HuH-7 (cell line): ENCODE measurements at places on chromosomes 5 and 9.

DNA sequence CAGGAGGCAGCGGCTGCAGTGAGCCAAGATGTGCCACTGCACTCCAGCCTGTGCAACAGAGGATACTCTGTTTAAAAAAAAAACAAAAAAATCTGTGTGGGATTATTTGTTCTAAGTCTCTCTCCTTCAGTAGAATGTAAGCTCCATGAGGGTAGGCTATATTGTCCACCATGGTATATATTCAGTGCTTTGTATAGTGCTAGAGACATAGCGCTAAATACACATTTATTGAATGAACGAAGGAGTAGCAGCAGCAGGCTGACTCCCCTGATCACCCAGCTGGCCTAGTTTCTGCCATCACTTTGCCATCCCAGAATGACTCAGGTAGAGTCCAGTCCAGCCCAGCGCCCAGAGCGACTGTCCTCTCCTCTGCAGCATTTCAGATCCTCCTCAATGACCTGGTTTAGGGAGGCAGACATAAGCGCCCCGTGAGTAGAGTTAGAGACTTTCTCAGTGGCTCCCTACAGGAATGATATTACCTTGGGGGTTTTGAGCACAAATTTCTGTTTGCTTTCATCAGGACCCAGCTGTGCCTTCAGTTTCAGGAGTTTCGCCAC is 716 bp downstream of the HARS1 start:
- no peak for DNase-seq

- DNase-seq = no peak
Observed at GRCh38 chr9:96459268-96460007, 9.5 kb downstream of the HABP4 start.

DNA sequence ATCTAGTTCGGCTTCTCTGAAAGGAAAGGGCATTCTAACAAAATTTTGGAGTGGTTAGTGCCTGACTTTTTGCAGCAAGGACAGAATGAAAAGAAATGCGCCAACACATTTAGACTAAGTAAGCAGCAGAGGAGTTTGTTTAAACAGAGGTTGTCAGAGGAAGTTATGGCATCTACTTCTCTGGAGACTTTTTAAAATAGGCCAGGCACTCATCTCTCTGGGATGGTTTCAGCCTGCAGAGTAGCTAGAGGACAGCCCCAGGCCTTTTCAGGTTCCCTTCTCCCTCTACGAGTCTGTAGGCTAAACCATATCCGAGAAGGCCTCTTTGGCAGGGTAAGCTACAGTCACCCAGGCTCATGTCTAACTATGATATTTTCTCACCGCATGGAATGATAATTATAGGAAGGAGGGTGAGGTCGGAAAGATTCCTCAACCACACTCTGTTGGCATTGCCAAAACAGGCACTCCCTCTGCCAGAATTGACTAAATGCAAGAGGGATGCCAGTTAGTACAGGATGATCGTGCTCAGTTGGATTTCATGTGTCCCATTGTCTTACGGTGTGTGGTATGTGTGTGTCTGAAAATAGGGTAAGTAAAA is 1.4 kb upstream of the CTXN3 start:
- no peak for DNase-seq

GRCh38 chr5:155394727-155395126 is 381.2 kb downstream of the KIF4B start:
- DNase-seq = no peak

DNA sequence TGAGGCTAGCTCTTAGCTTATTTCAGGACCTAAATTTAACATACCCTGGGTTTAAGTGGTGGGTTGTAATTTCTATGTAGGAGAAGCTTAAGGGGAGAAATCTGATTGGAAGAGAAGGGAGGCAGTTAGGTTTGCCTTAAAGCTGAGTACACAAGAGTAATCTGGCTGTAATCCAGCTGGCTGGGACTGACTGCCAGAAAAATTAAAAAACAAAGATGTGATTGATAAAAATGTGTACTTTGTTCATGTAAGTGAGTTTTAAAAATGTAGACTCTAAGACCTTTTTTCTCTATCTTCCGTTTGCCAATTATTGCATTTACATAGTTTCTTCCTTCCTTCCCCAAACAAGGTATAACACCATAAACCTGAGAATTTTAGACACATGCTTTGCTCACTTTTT is 17.5 kb upstream of the MSMP start:
- no peak for DNase-seq

GRCh38 chr5:91175708-91176107 is 207.4 kb downstream of the ARRDC3 start:
- no peak for DNase-seq

- DNase-seq = no peak
Observed at GRCh38 chr5:119031011-119031886, 39.6 kb upstream of the DMXL1 start.

DNA sequence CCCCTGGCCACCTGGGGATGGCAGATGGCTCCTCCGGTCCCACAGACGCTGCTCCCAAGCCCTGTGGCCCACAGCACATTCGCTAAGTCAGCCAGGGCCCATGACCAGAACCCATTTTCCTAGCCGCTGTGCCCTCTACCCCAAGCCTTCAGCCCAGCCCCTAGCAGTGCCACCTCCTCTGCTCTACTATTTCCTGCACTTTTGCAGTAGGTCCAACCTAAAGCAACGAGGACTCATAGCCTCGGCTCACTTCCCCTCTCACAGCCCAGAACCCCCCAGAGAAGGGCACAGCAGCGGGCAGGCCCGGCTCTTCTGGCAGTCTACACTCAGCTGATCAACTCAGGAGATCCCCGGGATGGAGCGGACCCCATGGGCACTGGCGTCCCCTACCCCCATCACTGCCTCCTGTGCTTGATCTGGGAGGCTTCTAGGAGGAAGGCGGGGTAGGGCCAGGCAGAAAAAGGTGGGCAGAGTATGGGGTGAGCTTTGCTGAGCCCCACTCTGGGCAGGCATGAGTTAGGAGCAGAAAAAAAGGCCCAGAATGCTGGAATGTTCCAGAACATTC is 111.2 kb downstream of the ZNF354C start:
- DNase-seq = no peak

- no peak for DNase-seq
Observed at GRCh38 chr9:94085062-94085639, 887 bp downstream of the PTPDC1 start.

- no peak for DNase-seq
Observed at GRCh38 chr5:57437976-57438805, 44.4 kb downstream of the ACTBL2 start.

DNA sequence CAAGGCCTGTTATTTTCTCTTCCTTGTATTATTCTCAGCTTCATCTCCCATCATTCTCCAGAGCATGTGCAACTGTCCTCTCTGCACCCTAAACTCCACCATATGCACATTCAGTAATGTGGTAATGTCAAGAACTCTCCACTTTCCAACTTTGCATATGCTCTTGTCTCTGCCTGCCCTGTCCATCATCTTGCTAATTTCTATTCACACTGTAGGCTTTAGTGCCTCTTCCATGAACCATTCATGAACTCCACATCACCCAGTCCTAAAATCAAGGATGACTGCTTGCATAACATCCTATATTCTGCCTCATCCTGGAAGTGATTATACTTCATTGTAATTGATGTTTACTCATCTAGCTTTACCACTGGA is 354.8 kb downstream of the PDE4D start:
- DNase-seq = no peak

DNA sequence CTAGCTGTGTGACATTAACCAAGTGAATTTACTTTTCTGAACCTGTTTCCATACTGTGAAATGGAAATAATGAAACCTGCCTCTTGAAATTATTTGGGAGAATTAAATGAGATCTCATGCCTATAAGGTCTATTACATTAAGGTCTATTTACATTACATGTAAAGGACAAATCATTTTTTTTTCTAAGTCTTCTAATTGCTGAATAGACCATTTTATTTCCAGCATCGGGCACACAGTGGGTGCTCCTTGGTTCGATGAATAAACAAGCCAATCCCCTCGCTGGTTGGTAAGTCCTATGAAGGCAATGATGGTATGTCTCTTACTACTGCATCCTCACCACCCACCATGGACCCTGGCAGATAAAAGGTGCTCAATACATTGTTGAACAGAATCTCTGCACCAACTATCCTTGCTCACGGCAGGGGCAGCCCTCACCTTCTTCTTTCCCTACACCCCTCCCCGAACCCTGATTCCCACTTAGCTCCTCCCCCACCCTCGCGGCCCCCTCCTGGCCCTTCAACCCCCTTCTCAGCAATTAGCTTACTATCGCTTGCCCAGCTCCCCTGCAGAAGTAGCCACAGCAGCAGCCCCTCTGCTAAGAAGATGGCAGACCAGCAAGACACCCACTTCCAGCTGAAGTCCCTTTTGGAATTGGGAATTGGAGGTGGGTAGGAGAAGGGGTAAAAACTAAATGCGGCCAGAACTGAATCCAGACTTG is 3.0 kb downstream of the PCDH1 start:
- no peak for DNase-seq

DNA sequence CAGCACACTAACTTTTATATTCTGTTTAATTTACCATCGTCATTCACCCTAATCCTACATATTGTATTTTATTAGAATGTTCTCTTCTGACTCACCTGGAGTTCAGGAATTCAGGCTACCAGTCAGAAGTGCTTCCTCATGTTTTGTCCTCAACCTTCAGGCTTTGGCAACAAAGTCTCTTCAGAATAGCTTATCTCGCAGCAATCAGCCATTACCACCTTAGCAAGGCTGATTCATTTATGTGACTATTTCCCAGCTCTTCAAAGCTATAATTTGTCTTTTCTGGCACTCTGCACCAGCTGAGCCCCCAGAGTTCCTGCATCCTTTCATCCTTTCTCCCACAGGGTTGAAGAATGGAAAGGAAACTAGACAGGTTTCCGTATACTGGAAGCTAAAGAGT is 365.5 kb upstream of the CDH18 start:
- no peak for DNase-seq

- peak; percentile 65 for DNase-seq
Observed at GRCh38 chr9:116860509-116861120, 173.5 kb downstream of the TRIM32 start.

GRCh38 chr9:126862104-126862761 is 1.8 kb downstream of the ZBTB34 start:
- no peak for DNase-seq

DNA sequence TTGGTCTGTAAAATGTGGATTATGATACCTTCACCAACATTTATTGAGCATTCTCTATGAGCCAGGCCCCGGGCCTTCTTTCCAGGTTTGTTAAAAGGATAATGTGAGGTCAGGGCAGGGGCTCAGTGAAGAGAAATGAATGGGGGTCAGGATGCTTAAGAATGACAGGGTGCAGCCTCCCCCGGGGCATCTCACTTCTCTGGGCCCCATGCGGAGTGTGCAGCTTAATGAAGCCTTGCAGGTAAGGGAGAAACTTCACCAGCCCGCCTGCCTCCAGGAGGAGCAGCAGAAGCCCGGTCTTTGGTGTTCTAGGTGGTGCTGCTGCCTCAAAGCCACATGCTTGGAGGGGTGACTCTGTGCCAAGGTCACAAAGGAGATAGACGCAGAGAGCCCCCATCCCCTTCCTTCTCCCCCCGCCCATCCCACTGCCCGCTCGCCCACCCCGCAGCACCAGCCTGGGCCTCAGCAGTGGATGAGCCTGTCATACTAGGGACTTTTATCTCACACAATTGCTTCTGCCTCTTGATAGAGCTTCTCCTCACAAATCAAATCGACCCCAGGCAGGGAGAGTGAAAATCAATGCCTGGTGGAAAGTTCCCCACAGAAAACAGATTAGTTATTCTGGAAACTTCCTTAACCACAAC is 244.8 kb downstream of the PBX3 start:
- no peak for DNase-seq

DNA sequence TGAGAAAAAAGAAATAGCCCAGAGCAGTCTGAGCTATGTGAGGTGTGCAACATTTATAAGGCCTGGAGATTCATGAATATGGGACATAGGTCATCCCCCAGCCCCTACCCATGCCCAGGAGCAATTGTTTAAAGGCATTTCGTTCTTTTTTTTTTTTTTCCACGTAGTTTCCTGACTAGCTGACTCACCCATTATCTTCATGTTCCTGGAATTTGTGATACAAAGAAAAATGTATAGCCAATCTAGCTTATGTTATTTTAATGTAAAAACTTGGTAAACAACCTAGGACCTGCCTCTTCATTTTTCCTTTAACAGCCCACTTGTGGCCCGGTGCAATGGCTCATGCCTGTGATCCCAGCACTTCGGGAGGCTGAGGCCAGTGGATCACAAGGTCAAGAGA is 81.3 kb downstream of the OSTF1 start:
- no peak for DNase-seq

GRCh38 chr5:77778881-77779438 is 2.8 kb upstream of the TBCA start:
- DNase-seq = no peak

DNA sequence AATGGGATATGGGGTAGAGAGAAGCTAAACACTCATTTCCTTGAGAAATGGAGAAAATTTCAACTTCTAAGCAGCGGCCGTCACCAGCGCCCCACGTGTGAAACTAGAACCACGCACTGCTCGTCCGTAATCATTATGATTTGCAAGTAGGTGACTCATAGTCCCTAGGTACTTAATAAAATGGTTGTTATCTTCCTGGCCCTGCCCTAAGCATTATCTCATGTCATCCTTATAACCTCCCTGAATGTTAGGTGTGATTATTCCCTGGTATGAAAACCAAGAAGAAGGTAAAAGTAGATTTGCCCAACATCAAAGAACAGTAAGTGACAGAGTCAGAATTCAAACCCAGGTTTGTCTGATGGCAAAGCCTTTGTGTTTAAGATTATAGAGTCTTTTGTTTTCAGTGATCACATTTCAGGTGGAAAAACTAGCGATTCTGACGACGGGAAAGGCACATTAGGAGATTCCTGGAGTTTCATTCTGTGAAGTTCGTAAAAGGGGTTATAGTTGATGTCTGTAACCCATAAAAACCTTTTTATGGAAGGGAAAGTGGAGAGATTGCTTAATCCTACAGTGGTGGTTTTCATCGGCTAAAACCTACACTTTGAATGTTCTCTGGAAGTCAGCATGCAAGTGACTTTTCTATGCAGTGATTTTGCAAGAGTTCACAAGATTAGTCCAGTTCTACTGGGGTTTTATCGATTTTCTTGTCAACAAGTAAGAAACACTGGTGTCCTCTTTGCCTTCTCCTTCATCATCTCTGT is 202.9 kb upstream of the WWC1 start:
- DNase-seq = no peak

- no peak for DNase-seq
Observed at GRCh38 chr5:127206320-127207113, 84.1 kb upstream of the MEGF10 start.

DNA sequence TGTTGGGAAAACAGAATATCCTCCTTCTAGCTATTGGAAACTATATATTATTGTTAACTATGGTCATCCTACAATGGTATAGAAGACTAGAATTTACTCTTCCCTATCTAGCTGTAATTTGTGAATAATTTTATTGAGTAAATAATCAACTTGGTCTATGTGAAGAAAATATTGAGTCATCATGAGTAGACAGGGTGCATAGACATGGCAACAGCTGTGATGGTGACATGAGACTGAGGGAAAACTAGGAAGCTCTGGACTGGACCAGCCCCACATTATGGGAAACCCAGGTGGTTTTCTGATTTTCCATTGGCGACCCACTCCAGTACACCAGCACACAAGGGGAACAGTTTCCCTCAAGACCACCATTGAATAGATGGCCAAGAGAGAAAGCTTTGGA is 95.0 kb downstream of the APBA1 start:
- no peak for DNase-seq

- DNase-seq = no peak
Observed at GRCh38 chr9:87006956-87007355, 59.6 kb upstream of the GAS1 start.

GRCh38 chr9:77832639-77833038 is 184.5 kb upstream of the GNA14 start:
- DNase-seq = no peak
